CD14-positive monocyte (primary cell): ENCODE measurements at places on chromosomes 2 and 18.

GRCh38 chr2:137952586-137953129, 11.6 kb upstream of the HNMT start:
- DNase-seq, result peak; percentile 37

- DNase-seq, result no peak
Observed at GRCh38 chr2:144430722-144431391, 89.1 kb downstream of the ZEB2 start.

GRCh38 chr2:210559182-210559581, 2.8 kb downstream of the CPS1 start:
- no peak for DNase-seq

GRCh38 chr2:58376592-58376991, 135.5 kb upstream of the FANCL start:
- no peak for DNase-seq

- no peak for DNase-seq
Observed at GRCh38 chr2:54750040-54750439, 26.6 kb downstream of the EML6 start.

- no peak for DNase-seq
Observed at GRCh38 chr2:18403921-18404522, 156.4 kb downstream of the RDH14 start.

GRCh38 chr2:136255648-136256461, 137.9 kb upstream of the CXCR4 start:
- peak; percentile 87 for DNase-seq

DNA sequence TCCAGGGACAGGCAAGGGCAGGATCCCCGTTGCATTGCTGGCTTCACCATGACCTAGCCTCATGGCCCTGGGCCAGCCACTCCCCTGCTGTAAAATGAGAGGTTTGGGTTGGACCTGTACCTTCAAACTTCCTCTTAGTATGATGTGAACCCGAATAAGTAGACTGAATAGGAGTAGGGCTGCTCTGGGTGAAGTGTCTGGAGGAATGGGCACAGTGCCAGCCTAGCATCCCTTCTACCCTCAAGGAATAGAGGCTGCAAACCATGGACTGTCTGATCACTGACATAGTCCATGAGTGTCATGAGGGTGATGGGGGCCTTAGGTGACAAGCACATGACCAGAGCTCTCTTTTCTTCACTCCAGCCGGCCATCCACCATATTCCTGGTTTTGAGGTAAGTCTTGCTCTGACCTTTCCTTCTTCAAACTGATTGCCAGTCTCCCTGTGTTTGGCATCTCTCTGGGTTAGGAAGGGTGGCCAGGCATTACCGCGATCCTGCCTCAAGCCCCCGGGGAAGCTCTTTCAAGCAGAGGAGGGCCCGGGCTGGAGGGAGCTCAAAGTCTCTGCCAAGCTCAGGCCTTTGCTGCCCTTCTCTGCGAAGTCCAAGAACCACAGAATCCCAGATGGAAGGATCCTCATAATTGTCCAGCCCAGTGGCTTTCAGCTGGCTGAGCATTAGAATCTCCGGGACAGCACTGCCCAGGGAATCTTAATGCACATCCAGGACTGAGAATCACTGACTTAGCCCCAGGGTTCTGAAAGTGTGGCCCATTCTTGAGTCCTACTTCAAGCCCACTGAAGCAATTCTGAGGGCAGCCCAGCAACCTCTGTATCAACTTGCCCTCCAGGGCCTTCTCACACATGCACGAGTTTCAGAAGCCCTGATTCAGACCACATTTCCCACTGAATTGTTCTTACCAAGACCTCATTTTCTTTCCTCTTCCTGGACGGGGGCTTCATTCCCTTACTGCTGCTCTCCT, 148.1 kb downstream of the DYSF start:
- no peak for DNase-seq

GRCh38 chr2:214629875-214630274, 179.6 kb downstream of the BARD1 start:
- no peak for DNase-seq

- DNase-seq, result no peak
Observed at GRCh38 chr2:196244966-196245365, 73.6 kb upstream of the STK17B start.

DNA sequence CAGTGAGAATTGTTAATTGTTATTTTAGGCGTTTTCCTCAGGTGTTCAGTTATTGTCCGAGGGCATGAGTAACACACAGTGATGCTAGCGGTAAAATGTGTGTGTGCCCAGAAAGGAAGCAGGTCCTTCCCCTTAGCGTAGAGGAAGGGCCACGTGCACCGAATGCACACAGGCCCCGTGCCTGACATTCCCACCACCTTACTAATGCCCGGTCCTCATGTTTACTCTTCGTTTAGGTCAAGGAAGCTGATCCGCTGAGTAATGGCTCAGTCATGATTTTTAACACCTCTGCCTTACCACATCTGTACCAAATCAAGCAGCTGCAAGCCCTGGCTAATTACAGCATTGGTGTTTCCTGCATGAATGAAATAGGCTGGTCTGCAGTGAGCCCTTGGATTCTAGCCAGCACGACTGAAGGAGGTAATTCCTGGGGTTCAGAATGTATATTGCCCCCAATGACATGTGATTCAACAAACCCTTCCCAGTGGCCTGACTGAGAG, 76.7 kb downstream of the MERTK start:
- peak; percentile 5 for DNase-seq

DNA sequence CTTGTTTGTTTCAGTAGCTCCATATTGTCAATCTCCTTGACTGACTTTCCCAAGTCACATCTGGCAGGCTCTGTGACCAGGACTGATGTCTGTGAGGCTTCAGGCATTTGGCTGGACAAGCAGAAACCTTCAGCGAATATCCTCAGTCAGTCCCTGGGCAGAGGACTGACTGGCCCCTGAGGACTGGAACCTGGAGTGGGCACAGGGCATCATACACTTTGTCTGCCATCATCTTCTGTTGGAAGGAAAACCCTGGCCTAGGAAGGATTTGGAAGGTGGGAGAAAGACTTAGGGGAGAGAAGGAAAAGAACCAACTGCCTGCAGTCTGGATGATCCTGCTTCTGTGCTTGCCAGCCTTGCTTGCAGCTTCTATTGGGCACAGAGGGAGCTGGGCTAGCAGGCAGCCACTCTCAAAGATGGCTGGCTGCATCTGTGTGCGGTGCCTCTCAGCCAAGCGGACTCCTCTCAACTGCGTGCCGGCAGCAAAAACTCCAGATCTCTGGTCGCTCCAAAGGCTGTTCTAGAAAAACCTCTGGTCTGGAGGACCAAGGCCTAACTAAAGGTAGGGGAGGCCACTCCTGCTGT, 126.8 kb downstream of the MARCHF4 start:
- no peak for DNase-seq

GRCh38 chr2:27687232-27687631, 23.5 kb downstream of the SLC4A1AP start:
- no peak for DNase-seq

DNA sequence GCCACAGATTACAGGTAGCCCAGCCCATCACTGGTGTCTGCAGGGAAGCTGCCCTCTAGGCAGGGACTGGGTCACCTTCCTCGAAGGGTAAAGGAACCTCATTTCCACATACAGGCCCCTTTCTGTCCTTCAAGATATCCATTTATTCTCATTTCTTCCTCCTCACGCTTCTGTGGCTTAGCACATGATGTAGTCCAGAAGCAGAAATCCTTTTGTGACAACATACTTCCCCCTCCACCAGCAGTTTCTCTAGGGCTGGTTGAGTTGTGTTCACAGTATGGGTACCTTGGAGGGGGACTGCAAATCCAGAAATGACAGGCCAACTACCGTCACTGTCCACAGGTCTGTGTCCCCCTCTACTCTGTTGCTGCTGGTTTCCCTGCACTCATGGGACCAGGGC, 364.9 kb downstream of the ANAPC1 start:
- peak; percentile 46 for DNase-seq

- no peak for DNase-seq
Observed at GRCh38 chr18:51897884-51898283, 442.1 kb upstream of the DCC start.

GRCh38 chr2:240664622-240665021, 18.1 kb downstream of the AQP12B start:
- DNase-seq, result no peak

- DNase-seq, result no peak
Observed at GRCh38 chr2:240877460-240878340, 9.1 kb downstream of the AGXT start.

- DNase-seq, result no peak
Observed at GRCh38 chr18:48939205-48940097, 11.3 kb downstream of the SMAD7 start.

- no peak for DNase-seq
Observed at GRCh38 chr18:67104700-67105284, 411.7 kb downstream of the DSEL start.

- DNase-seq, result no peak
Observed at GRCh38 chr2:44936715-44937687, 4.5 kb upstream of the SIX3 start.

DNA sequence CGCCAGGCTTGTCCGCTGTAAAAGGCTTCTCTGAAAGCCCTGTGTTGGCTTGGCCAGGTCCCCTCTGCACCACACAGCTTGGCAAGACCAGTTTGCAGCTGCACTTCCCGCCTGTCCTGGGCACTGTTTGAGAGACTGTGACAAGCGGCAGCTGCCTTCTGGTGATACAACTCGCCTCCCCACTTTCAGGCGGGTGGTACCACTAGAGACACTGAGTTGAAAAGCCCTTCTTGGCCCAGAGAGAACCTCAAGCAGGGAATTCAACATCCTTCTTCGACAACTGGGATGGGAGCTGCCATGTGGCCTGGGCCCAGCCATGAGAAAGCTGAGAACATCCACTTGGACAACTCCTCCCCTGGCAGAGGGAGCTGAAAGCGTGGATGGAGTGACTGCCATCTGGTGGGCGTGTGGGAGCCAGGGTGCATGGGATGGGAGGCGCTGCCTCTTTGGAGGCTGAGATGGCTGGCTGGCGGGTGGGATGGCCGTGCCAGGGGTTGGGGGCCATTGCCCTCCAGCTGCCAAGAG, 125.5 kb upstream of the REV1 start:
- no peak for DNase-seq

- DNase-seq, result peak; percentile 53
Observed at GRCh38 chr2:38581193-38582147, 21.3 kb downstream of the HNRNPLL start.

- no peak for DNase-seq
Observed at GRCh38 chr2:3628241-3628679, 29.7 kb upstream of the ALLC start.

DNA sequence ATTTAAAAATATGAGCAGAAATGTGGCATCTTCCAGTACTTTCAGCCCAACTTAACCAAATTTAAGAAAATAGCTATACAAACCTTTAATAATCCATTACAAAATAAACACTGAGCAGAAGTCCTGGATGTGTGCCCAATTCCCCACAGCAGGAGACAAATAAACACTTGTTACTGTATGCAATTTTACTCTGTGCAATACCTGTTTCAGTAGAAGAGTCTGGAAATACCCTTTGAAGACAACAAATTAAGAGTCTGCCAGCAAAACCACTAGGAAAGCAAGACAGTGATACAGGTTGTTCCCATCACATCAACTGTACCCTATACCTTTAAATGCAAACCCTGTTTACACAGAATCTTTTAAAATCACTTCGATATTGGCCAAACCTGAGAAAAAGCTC, 41.4 kb upstream of the RNU4ATAC start:
- no peak for DNase-seq

DNA sequence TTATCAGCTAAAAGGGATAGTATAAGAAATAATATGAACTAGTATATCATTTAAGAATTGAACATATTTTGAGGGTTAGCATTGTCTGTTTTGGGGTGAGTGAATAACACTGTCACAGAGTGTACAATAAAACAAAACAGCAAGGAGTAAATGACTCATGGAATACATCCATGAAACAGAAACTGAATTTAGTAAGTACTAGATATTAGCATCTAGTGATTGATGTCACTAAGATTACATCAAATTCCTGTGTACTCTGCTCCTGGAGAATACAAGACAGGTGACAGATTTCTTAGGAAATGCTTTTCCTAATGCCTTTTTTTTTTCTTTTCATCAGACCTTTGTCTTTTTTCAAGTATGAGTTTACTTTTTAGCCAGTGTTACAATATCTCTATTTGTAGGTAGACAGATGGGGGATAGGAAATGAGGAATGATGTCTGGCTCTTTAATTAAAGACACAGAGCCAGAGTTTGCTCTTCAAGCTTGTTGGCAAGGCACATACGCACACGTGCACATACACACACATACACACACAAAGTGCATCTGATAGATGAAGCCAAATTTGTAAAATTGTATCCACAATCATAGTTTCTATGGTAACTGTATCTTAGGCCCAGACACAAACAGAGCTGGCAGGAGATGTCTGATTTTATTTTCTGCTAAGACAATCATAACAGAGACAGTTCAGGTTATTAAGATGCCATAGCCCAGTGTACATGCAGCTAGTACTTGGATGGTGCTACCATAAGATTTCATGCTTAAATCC, 138.2 kb upstream of the NRP2 start:
- DNase-seq, result no peak

DNA sequence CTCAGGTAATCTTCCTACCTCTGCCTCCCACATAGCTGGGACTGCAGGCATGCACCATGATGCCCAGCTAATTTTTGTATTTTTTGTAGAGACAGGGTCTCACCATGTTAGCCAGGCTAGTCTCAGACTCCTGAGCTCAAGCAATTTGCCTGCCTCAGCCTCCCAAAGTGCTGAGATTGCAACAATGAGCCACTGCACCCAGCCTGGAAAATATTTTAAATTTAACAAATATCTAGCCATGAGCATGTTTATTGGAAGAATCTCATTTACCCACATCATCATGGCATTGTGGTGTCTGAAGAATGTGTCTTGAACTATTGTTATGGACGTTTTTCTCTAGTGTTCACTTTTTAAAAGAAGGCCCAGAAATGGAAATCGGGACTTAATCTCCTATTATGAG, 231.8 kb downstream of the MBD5 start:
- no peak for DNase-seq

- peak; percentile 41 for DNase-seq
Observed at GRCh38 chr2:227406177-227407031, 18.7 kb upstream of the SCYGR1 start.

DNA sequence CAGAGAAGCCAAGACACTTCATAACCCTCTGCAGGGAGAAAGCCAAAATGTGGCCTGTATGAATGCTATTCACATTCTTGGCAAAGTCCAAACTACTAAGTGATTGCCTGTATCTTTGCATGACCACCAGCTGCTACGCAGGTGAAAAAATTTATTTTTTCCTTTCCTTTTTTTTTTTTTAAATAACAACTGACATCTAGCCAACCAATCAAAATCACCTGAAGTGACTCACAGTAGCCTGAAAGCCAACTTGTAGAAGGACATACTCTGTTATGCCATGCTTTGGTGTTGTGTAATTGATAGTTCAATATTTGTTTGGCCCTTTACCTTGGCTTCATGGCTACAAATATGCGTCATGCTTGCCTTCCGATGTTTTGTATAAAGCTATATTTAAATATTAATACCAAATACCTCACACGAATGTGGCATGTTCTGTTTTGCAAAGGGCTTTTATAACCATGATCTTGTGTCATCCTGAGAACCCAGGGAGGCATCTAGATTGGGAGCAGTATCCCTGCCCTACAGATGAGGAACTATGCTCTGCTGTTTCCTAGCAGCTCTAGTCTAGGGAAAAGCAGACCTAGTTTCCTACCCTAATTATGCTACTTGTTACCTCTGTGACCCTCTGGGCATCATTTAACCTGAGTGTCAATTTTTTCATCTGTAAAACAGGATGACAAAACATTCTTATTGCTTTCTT, 102.1 kb downstream of the MYOM1 start:
- no peak for DNase-seq
